ENCODE measurements at places on chromosomes 6 and 20.

GRCh38 chr20:41889844-41890224 is 271.7 kb upstream of the CHD6 start:
- DNase-seq: no peak

DNA sequence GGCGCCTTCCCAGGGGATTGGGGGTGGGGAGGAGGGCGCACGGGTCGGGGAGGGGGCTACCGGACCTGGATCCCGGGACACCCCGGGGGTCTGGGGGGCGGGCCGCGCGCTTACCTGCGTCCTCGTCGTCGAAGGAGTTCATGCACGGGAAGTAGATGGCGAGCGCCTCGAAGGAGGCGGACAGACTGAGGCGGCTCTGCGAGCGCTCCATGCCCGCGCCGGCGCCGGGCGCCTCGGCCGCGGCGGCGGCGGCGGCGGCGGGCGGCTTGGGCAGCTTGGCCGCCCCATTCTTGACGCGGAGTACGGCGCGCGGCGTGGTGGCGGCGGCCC is 320 bp downstream of the RIMS4 start:
- DNase-seq: peak; percentile 43

- no peak for DNase-seq
Measured at GRCh38 chr20:47249913-47250312, 106.6 kb downstream of the ZMYND8 start.

- peak; percentile 90 for DNase-seq
Measured at GRCh38 chr6:16286151-16286522, 47.8 kb downstream of the GMPR start.

DNA sequence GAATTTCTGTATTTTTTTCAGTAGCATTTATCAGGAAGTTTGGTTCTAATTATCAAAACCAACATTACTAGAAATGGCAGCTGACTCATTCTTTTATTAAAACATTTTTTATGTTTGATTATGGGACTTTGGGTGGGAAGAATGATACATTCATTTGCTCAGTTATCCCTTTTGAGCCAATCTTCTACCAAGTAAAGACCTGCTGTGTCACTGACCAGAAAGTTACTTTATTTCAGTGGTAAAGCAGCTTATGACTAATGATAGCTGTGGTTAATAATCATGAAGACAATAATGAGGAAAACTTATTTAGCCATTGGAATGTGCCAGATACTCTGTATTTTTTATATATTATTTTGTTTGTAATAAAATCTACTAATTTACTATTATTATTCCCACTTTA is 142.3 kb downstream of the FARS2 start:
- no peak for DNase-seq

DNA sequence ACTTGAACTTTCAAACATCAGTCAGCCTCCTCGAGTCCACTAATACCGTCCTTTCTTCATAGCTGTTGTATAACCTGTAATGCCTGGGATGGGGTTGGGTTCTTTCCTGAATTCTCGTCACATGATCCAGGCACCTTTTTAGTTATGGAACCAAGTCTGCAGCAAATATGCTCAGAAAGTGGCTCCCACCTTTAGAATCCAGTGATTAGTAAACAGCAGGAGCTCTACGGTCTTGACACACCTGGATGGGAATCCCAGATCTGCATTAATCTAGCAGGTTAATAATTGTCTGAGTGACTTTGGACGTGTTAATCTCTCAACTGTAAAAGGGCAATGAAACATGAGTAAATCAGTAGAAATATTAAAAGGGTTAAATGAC is 729 bp upstream of the ZHX3 start:
- no peak for DNase-seq

- DNase-seq: peak; percentile 39
Measured at GRCh38 chr6:41691426-41692079, 43.9 kb downstream of the TFEB start.

- no peak for DNase-seq
Measured at GRCh38 chr20:33970229-33970628, 23.5 kb upstream of the RALY start.

- DNase-seq: peak; percentile 94
Measured at GRCh38 chr6:108562503-108562993, 1.8 kb downstream of the FOXO3 start.

- peak; percentile 14 for DNase-seq
Measured at GRCh38 chr6:6220718-6221117, 99.7 kb downstream of the F13A1 start.

DNA sequence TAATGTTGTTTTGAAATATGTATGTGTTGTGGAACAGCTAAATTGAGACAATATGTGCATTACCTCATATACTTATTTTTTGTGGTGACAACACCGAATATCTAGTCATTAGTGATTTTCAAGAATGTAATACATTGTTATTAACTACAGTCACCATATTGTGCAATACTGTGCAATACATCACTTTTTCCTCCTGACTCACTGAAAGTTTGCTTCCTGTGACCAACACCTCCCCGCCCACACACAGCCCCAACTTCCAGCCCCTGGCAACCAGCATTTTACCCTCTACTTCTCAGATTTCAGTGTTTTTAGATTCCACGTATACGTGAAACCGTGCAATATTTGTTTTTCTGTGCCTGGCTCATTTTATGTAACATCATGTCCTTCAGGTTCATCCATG is 627.9 kb downstream of the PRKN start:
- no peak for DNase-seq

- DNase-seq: peak; percentile 60
Measured at GRCh38 chr20:51886891-51887608, 84.7 kb upstream of the SALL4 start.

DNA sequence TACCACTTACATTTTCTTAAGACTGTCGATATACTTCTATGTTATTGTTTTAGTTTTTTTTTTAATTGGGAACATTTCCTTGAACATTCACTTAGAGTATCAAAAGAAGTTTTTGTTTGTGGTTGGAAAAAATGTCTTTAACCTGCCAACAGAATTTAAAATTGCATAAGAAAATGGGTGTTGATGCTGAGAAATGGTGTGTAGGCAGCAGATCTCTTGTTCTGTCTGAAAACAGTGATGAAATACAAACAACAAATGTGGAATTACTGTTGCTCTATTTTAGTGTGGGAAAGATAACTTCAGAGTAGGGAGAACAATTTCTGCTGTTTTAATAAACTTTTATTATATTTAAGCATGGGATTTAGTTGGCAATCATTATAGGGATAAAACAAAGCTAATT is 293.5 kb downstream of the CDKAL1 start:
- no peak for DNase-seq
